ENCODE measurements at places on chromosomes 5 and 9. TPM values are rescaled to one million over a fixed set of nuclear protein-coding genes. Genes with fewer than 3 reads are reported as not detected.

Gene IFNA21
- not detected for total RNA-seq

- no peak overlapping the region for H3K27ac ChIP-seq
- H3K4me3 ChIP-seq, result no peak overlapping the region
- H3K27me3 ChIP-seq, result peaks cover 48% of the 10 kb centered on the region
- DNase-seq, result peak; percentile 55
- peaks cover 64% of the 10 kb centered on the region for H3K4me1 ChIP-seq
Observed at GRCh38 chr5:37844009-37844408, 4.2 kb upstream of the GDNF start.

GRCh38 chr9:8078641-8079140 is 279.1 kb upstream of the DMAC1 start:
- H3K4me1 ChIP-seq, result no peaks in the 10 kb centered on the region
- H3K36me3 ChIP-seq, result no peaks in the 10 kb centered on the region
- H3K27ac ChIP-seq, result no peak overlapping the region
- no peak overlapping the region for H3K4me3 ChIP-seq
- H3K27me3 ChIP-seq, result no peaks in the 10 kb centered on the region

- H3K4me1 ChIP-seq, result peaks cover 9% of the 10 kb centered on the region
- H3K27me3 ChIP-seq, result no peaks in the 10 kb centered on the region
- no peak overlapping the region for H3K4me3 ChIP-seq
- no peak overlapping the region for H3K27ac ChIP-seq
- H3K36me3 ChIP-seq, result no peaks in the 10 kb centered on the region
Observed at GRCh38 chr5:59786334-59786805, 107.2 kb downstream of the PDE4D start.

DNA sequence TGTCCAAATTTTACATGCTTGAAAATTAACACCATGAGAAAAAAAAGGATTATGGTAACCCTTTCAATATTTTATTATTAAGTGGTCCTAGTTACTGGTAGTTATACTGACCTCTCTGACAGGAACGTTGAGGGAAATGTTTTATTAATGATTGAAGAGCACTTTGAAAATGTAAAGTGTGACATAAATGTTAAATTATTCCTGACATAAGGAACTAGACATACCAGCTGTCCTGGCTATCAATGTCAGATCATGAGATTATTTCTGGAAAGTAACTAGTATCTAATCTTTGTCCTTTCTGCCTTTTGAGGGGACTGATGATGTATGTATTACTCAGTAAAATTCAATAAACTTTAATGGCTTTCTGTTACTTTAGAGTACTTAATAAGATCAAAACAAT is 1538.5 kb upstream of the CDH6 start:
- DNase-seq, result no peak
- no peaks in the 10 kb centered on the region for H3K27me3 ChIP-seq
- no peak overlapping the region for H3K27ac ChIP-seq
- H3K4me1 ChIP-seq, result no peaks in the 10 kb centered on the region

DNA sequence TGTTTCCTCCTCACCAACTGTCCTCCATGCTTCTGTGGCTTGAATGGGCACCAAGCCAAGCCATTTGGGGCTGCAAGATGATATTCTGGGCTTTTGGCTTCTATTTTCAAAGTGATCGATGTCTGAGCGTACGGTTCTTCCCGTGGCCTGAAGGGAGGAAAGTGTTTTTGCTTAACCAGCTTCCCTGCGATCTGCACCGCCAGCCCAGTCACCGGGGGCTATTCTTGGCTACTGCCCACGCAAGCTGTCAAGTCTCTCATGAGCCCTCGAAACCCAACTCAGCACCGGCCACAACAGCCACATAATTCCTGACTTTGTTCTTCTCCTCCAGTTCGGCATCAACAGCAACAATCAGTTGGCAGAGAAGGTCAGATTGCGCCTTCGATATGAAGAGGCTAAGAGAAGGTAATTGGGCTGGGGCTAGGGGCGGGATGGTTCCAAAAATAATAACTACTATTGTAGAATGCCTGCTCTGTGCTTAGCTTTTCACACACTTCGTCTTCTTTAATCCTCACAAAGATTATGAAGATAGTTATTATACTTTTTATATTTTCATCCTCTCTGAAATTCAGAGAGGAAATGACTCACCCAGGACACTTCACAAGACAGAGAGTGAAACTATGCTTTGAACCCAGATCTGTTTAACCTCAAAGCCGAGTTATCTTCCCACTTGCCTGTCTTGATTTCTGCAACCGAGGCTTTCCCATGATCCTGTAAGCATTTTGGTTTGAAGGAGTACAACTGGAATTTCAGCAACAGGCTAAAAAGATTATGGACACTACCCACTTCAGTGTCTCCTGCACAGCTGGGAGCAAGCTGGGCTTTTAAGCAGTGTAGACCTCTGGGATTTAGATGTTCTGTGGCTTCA is 76.4 kb upstream of the RARS1 start:
- no peaks in the 10 kb centered on the region for H3K27me3 ChIP-seq
- no peak for DNase-seq
- no peak overlapping the region for H3K4me3 ChIP-seq
- no peaks in the 10 kb centered on the region for H3K4me1 ChIP-seq
- H3K27ac ChIP-seq, result no peak overlapping the region

GRCh38 chr9:97848215-97848479 is 4.9 kb upstream of the FOXE1 start:
- peak overlapping the region; percentile 50 for H3K4me3 ChIP-seq
- H3K36me3 ChIP-seq, result no peaks in the 10 kb centered on the region
- peak; percentile 74 for DNase-seq
- H3K4me1 ChIP-seq, result peaks cover 24% of the 10 kb centered on the region
- peaks cover 95% of the 10 kb centered on the region for H3K27me3 ChIP-seq
- H3K27ac ChIP-seq, result no peak overlapping the region

GRCh38 chr5:68137511-68138140 is 77.9 kb upstream of the PIK3R1 start:
- H3K27ac ChIP-seq, result no peak overlapping the region
- DNase-seq, result no peak
- no peaks in the 10 kb centered on the region for H3K27me3 ChIP-seq
- H3K4me3 ChIP-seq, result no peak overlapping the region

DNA sequence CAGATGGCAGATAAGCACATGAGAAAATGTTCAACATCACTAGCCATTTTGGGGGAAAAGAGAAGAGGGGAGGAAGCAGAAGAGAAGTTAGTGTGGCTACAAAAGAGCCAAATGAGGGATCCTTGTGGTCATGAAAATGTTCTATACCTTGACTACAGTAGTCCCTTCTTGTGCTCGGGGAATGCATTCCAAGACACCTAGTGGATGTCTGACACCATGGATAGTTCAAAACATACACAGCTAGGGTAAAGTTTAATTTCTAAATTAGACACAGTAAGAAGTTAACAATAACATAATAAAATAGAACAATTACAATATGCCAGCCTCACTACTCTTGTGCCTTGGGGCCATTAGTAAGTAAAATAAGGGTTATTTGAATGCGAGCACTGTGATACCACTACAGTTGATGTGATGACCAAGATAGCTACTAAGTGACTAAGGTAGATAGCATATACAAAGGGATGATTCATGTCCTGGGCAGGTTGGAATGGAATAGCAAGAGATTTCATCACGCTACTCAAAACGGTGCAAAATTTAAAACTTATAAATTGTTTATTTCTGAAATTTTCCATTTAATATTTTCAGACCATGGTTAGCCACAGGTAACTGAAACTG is 344.1 kb downstream of the NR2F1-AS1 start:
- no peaks in the 10 kb centered on the region for H3K27me3 ChIP-seq
- no peak overlapping the region for H3K4me3 ChIP-seq
- no peaks in the 10 kb centered on the region for H3K4me1 ChIP-seq
- no peak for DNase-seq
- no peaks in the 10 kb centered on the region for H3K36me3 ChIP-seq
- no peak overlapping the region for H3K27ac ChIP-seq

Measured in GM23338 (cell line).